ENCODE measurements at places on chromosomes 7 and 10.

DNA sequence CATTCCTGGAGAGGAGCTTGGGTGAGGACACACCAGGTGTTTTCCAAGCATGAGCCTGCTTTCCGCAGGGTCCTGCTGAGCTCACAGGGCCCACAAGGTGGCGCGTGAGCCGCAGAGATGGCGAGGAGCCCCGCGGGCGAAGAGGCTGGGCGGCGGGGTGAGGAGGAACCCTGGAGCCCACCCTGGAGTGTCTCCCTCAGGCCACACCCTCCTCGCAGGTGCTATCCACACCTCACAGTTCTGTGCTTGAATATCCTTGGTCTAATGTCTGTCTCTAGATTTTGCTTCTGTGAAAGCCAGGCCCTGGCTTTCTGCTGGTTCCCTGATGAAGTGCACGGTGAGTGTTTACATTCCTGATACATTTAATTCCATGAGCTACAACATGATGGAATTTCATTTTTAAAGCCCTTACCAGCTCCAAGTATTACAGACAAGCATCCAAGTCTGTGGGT is 433.6 kb downstream of the ACTR3B start:
- no peaks in the 10 kb centered on the region for H3K27me3 ChIP-seq
- DNase-seq: no peak
- no peak overlapping the region for H3K27ac ChIP-seq
- H3K4me1 ChIP-seq: no peaks in the 10 kb centered on the region
- no peak overlapping the region for H3K4me3 ChIP-seq

DNA sequence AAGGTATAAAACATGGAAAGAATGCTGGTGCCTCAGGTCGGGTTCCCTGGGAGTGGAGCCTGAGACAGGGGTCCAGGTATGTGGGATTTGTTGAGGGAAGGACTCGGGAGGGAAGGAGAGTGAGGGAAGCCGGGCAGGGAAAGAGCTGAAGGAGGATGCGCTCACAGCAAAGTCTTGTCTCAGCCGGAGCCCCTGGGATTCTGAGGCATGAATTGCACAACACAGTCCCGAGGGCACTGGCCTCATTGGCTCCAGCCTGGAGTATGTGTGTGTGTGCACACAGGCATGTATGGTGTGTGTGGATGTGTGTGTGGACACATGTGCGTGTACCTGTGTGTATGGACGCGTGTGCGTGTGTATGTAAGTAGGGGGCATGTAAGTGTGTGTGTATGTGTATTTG is 87.4 kb downstream of the WDFY4 start:
- H3K27ac ChIP-seq: no peak overlapping the region
- H3K27me3 ChIP-seq: no peaks in the 10 kb centered on the region
- H3K4me3 ChIP-seq: no peak overlapping the region
- H3K4me1 ChIP-seq: no peaks in the 10 kb centered on the region
- DNase-seq: no peak

GRCh38 chr10:129334266-129334665 is 132.8 kb upstream of the MGMT start:
- H3K27ac ChIP-seq: no peak overlapping the region
- no peak overlapping the region for H3K4me3 ChIP-seq
- H3K4me1 ChIP-seq: no peaks in the 10 kb centered on the region
- no peaks in the 10 kb centered on the region for H3K36me3 ChIP-seq
- no peak for DNase-seq
- peaks cover 10% of the 10 kb centered on the region for H3K27me3 ChIP-seq

DNA sequence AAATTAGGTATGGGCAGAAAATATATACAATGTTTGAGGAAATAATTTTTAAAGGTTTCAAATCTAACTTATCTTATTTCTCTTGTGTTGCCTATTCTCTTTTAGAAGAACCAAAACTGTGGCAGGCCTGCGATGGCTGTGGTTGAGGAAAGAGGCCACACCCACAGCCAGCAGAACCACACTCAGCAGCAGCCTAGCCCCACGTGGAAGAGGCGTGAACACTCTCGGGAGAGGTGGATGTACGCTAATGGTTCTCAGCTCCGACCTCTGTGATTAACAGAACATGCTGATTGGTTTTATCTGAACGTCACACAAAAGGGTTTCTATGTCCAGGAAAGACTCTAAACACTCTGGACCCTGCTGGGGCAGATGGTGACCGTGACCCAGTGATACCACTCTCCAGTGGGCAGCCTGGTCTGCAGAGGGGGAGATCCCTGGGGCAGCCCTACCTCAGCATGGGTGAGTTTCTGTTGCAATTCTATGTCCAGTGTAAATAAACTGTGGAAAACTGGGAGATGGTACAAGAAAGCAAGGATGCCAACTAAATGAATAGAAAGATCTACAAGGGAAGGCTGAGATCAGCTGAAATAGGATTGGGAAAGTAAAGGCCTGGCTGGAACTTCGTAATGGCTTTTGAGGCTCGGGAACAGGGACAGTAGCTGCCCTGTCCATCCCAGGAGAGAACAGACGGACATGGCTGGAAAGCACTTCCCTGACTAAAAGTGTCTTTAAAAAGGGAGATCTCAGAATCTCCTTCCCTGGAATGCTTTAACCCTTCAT is 26.6 kb downstream of the DIP2C start:
- no peaks in the 10 kb centered on the region for H3K4me1 ChIP-seq
- H3K27ac ChIP-seq: no peak overlapping the region
- H3K36me3 ChIP-seq: no peaks in the 10 kb centered on the region

DNA sequence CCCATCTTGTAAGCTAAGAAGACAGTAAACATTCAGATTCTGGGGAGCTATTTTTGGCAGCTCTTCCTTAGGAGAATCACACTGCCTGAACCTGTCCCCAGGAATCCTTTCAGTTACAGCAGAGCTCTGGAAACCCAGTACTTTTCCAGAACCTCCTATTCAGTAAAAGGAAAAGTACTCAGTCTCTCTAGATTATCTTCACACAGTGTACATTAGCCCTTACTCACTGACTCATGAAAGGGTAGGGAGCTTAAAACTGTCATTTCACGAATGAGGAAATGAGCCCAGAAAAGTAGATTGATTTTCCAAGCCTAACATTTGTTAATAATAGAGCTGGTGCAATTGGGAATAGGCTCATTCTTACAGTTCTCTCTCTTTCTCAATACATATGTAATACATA is 3.9 kb upstream of the CNNM1 start:
- H3K4me1 ChIP-seq: no peaks in the 10 kb centered on the region
- no peak overlapping the region for H3K27ac ChIP-seq
- no peak for DNase-seq

DNA sequence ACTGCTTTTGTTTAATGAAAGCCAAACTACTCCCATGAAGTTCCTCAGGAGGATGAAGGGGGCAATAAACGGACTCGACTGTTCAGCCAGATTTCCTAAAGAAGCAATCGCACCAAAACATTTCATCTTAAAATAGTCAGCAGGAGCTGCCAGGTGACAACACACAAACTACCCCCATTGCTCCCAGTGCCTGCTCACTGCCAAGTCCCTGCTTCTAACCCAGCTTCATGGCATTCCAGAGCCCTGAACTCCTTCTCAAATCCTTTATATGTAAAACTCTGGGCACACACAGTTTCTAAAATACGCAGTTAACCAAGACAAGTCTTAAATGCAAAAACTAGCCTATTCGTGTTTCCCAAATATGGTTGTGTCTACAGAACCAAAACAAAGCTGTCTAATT is 110.0 kb downstream of the SORBS1 start:
- no peak for DNase-seq
- no peak overlapping the region for H3K27ac ChIP-seq
- no peaks in the 10 kb centered on the region for H3K4me1 ChIP-seq
- no peaks in the 10 kb centered on the region for H3K36me3 ChIP-seq
- peaks cover 16% of the 10 kb centered on the region for H3K27me3 ChIP-seq
- no peak overlapping the region for H3K4me3 ChIP-seq

DNA sequence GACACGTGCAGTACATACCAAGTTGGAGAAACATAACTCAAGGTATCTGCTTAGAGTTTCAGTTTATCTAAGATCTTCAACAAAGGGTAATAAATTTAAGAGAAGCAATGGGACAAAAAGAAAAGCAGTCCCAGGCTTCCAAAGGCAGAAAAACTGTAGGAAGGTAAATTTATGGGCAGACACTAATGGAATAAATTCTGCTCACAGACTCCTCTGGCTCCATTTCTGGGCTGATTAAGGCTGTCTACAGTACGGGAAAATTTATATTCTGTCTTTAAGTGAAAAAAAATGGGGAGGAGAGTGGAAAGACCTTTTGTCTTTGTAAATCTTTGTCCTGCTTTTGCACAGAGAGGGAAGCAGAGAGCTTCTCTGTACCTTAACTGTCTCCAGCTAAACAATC is 587.5 kb upstream of the IGFBP3 start:
- H3K36me3 ChIP-seq: no peaks in the 10 kb centered on the region
- H3K27ac ChIP-seq: no peak overlapping the region
- no peaks in the 10 kb centered on the region for H3K27me3 ChIP-seq

GRCh38 chr7:78218876-78219275 is 420.3 kb downstream of the PHTF2 start:
- no peak overlapping the region for H3K27ac ChIP-seq
- H3K27me3 ChIP-seq: no peaks in the 10 kb centered on the region
- no peaks in the 10 kb centered on the region for H3K4me1 ChIP-seq
- no peak for DNase-seq
- H3K36me3 ChIP-seq: no peaks in the 10 kb centered on the region

DNA sequence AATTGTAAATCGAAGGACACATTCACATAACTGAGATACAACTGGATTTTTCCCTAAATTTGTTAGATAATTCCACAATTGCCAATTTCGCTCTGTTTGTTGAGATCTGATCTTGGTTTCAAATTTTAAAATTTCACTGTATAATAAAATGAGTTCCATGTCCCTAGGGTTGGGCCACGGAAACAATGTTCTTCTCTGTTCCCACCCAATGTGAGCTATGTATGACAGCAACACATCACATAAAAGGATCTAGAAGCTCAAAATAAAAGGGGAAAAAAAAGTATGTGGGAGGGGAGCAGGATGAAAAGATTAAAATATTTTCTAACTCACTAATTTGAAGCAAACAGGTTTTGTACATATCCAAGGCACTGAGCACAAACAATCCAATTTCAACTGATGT is 287.8 kb upstream of the MKLN1 start:
- peaks cover 2% of the 10 kb centered on the region for H3K36me3 ChIP-seq
- peaks cover 33% of the 10 kb centered on the region for H3K4me1 ChIP-seq
- H3K4me3 ChIP-seq: peak overlapping the region; percentile 6

- no peak overlapping the region for H3K27ac ChIP-seq
- no peaks in the 10 kb centered on the region for H3K36me3 ChIP-seq
- no peaks in the 10 kb centered on the region for H3K4me1 ChIP-seq
- H3K4me3 ChIP-seq: no peak overlapping the region
- H3K27me3 ChIP-seq: peaks cover 24% of the 10 kb centered on the region
Measured at GRCh38 chr7:158586499-158587161, 993 bp downstream of the PTPRN2 start.

GRCh38 chr10:110340816-110341215 is 36.1 kb upstream of the SMNDC1 start:
- no peak overlapping the region for H3K4me3 ChIP-seq
- no peaks in the 10 kb centered on the region for H3K36me3 ChIP-seq
- DNase-seq: no peak
- H3K27ac ChIP-seq: no peak overlapping the region

GRCh38 chr10:11334436-11334835 is 277.0 kb downstream of the USP6NL start:
- peaks cover 30% of the 10 kb centered on the region for H3K4me1 ChIP-seq
- H3K4me3 ChIP-seq: no peak overlapping the region
- peaks cover 50% of the 10 kb centered on the region for H3K36me3 ChIP-seq
- no peaks in the 10 kb centered on the region for H3K27me3 ChIP-seq
- no peak for DNase-seq
- peak overlapping the region; percentile 22 for H3K27ac ChIP-seq

- DNase-seq: no peak
- H3K27me3 ChIP-seq: peaks cover 30% of the 10 kb centered on the region
- H3K36me3 ChIP-seq: no peaks in the 10 kb centered on the region
- H3K4me3 ChIP-seq: no peak overlapping the region
- H3K27ac ChIP-seq: no peak overlapping the region
- H3K4me1 ChIP-seq: peaks cover 2% of the 10 kb centered on the region
Measured at GRCh38 chr7:54543051-54543488, 895 bp downstream of the VSTM2A start.

GRCh38 chr10:76990561-76990960 is 647.0 kb downstream of the KCNMA1 start:
- H3K36me3 ChIP-seq: no peaks in the 10 kb centered on the region
- no peak overlapping the region for H3K4me3 ChIP-seq
- no peak overlapping the region for H3K27ac ChIP-seq
- no peak for DNase-seq

DNA sequence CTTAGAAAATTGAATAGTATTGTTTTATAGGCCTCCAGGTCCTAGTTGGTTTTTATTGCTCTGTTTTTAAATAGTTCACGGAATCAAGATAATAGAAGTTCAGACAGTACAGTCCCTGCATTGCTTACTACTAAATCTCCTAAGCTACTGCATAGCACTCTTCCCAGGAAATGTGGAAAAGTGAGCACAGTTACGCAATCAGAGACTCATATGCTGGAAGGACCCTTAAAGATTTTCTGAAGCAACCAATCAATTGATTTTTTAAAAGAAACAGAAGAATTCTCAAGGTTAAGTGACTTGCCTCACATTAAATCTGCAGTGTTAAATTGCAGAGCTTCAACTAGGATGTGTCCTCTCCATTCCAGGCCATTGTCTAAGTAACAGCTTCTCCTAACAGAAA is 23.1 kb upstream of the DIP2C start:
- peaks cover 13% of the 10 kb centered on the region for H3K27me3 ChIP-seq
- no peaks in the 10 kb centered on the region for H3K4me1 ChIP-seq
- no peak overlapping the region for H3K4me3 ChIP-seq
- H3K27ac ChIP-seq: no peak overlapping the region
- no peaks in the 10 kb centered on the region for H3K36me3 ChIP-seq
- no peak for DNase-seq

DNA sequence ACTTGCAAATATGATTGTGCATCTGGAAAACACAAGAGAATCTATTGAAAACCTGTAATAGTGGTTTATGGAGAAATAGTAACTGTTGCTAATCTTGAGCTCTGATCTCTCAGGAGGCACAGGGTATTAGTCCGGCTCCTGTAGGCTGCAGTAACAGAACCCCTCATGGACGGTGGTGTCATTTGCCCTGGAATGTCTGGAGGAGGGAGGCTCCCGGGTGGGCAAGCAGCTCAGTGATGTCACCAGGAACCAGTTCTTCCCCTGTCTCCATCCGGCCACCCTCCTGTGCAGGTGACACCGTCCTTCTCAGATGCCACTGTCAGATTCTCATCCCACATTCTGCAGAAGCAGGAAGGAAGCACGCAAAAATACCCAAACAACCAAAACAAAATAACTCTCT is 29.3 kb downstream of the INPP5A start:
- DNase-seq: no peak
- no peak overlapping the region for H3K4me3 ChIP-seq
- H3K27me3 ChIP-seq: peaks cover 3% of the 10 kb centered on the region
- H3K36me3 ChIP-seq: no peaks in the 10 kb centered on the region
- H3K4me1 ChIP-seq: peaks cover 11% of the 10 kb centered on the region

- no peaks in the 10 kb centered on the region for H3K36me3 ChIP-seq
- H3K4me3 ChIP-seq: no peak overlapping the region
- no peak overlapping the region for H3K27ac ChIP-seq
- H3K4me1 ChIP-seq: no peaks in the 10 kb centered on the region
- no peak for DNase-seq
Measured at GRCh38 chr7:113945018-113945938, 26.5 kb upstream of the PPP1R3A start.
